ENCODE measurements at places on chromosomes 3 and 15.

DNA sequence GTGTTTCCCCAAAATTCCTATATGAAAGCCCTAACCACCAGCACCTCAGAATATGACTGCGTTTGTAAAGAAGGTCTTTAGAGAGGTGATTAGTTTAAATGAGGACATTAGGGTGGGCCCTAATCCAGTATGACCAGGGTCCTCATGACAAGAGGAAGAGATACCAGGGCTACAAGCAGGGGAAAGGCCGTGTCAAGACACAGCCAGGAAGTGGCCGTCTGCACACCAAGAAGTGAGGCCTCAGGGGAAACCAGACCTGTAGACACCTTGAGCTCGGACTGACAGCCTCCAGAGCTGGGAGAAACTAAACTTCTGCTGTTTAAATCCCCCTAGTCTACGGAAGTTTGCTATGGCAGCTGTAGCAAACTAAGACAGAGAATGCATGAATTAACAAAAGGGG, 14.2 kb downstream of the KIF7 start:
- DNase-seq, result no peak

GRCh38 chr15:84633311-84634227, 20.5 kb downstream of the WDR73 start:
- DNase-seq, result peak; percentile 63

- no peak for DNase-seq
Measured at GRCh38 chr3:42613462-42613861, 13.0 kb downstream of the NKTR start.

- DNase-seq, result no peak
Measured at GRCh38 chr3:6250167-6250566, 610.7 kb upstream of the GRM7 start.

GRCh38 chr3:60325610-60326170, 925.6 kb downstream of the FHIT start:
- DNase-seq, result no peak

DNA sequence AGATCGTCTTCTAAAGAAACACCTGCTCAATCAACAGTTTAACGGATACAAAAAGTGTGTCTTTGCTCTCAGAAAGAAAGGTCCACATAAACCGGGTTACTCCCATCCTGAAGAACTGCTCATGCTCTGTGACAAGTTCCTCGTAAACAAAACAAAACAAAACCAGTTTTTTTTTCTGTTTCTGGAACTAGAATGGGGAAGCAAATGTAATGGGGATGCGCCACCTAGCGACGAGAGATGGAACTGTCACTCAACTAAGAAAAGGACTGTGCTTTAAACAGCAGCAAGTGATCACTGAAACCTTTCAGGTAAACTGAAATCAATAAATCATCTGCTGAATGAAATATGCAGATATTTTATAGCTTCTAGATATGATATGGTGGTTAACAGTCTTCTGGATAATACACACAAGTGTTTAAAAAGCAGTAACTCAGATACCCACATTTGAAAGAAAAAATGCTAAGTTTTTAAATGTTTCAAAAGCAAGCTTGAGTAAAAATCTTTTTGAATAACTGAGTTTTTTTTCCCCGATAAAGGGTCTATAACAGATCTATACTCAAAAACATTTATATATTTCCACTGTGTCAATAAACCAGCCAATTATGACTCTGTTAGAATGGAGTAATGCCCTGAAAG, 10.9 kb downstream of the TM2D3 start:
- DNase-seq, result peak; percentile 63

DNA sequence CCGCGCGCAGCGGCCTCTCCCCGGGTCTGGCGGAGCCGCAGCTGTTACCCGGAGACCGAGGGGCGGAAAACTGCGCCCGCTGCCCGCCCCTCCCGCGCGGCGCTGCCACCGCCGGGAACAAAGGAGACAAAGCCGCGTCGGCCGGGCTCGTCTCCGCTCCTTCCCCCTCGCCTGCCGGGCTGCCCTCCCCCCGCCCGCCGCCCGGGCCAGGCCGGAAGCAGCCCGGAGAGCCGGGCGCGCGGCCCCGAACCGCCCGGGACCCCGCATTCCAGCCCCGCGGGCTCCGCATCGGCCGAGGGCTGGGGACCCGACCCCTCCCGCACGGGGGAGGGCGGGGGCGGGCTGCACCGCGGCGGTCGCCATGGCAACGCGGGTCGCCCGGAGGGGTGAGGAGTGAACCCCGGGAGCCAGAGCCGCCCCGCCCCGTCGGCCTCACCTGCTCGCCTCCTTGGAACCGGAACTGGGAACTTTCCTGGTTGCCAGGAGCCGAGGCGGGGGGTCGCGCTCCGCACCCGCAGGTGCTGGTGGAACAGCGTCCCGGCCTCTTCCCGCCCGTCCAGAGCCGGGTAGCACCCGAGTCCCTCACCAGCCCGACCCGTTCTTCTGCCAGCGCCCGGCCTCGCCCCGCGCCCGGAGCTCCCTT, 448 bp downstream of the PLXNB1 start:
- DNase-seq, result peak; percentile 62

DNA sequence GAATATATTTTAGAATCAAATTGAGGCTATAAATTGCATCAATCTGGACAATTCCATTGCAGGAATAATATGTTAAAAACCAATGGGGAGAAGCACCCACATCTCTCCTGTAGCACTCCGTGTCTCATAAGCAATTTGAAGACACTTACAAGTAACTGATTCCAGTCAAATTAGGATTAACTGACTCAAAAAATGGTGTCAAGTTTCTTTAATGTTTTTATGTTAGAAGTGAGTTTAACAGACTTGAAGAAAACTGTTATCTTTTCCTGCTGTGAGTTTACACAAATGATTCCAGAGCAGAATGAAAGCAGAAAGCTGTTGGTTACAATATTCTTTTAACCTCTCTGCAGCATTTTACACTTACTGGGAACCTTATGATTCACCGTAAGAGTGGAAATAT, 23.2 kb downstream of the RLBP1 start:
- no peak for DNase-seq

DNA sequence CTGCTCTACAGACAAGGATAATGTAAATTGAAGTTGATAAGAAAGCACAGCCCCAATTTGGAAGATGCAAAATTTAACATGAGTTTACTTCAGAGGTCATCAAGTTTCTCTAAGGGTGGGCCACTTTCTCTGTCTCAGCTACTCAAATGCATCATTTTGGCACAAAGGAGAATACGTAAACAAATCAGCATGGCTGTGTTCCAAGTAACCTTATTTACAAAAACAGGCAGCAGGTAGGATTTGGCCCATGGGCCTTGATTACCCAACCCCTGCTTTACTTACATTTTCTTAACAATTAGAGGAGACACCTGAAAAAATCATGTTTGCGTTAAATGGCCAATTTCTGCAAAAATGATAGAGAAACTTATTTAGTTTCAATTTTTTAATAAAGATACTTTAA, 181.7 kb downstream of the GBE1 start:
- no peak for DNase-seq
